ENCODE measurements at places on chromosomes 4 and X. TPM values are rescaled to one million over a fixed set of nuclear protein-coding genes. Genes with fewer than 3 reads are reported as not detected.
A peak's percentile ranks its signal among the peaks of the same experiment; 100 is the strongest.

The RS1 gene
- total RNA-seq, result not detected

DNA sequence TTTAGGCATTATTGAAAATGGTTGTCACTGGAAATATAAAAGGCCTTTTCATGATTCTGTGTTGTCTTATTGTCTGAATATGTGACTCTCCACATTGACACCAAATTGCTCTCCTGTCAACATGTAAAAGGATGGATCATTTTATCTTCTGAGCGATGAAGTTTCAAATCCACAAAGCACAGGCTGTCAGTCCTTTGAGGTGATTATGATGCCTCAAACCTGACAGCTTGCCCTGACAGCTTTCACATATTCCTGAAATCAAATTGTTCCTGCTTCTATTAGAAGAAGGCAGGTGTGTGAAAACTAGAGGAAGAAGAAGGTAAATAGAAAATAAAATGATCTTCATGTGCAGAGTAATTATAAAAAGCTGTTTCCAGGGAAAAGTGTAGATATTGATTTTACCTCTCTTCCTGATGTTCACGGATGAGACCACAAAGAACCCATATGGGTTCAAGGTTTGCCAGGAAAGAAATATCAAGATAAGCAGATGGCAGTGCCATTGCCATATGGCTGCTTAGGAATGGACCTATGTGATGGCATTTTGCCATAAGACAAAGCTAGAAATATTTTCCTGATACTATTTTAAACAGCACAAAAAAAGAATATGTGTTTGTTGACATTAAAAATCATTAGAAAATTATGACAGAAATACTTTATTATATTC lies 1006.3 kb upstream of the AGA start:
- no peak for DNase-seq

- no peak for DNase-seq
Measured at GRCh38 chr4:141659539-141659938, 23.2 kb downstream of the IL15 start.

DNA sequence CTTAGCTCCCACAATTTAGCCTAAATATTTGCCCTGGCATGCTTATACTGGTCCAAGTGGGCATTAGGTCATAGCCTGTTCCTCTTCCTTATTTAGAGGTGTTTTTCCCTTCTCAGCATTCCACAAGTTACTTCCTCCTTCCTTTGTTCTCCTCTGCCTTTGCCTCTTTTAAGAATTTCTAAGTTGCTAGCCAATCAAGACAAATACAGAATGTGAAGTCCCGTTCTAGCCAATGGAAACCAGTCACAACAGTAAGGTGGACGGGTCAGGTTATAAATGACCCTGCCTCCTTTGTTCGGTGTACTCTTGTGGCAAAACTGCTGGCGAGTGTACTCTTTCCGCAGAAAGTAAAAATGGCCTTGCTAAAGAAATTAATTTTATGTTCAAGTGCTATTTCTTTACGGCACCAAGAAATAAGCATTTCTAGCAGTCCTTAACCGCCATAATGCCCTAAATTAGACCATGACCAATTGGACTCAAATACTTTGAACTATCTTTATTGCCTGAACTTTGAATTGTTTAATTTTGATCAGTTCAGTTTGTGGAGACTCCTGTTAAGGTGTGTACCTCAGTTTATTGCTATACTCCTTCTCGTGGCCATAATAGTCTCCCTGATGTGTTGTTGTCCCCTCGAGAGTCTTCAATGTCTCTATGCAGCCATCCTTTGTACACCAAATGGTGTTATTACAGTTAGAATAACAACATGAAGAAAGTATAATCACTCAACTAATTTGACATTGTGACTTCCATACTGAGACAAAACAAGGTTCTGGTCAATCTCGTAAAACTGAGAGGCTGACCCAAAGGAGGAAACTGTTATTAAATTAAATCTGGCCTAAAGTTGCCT lies 1.6 kb upstream of the HADH start:
- no peak for DNase-seq

DNA sequence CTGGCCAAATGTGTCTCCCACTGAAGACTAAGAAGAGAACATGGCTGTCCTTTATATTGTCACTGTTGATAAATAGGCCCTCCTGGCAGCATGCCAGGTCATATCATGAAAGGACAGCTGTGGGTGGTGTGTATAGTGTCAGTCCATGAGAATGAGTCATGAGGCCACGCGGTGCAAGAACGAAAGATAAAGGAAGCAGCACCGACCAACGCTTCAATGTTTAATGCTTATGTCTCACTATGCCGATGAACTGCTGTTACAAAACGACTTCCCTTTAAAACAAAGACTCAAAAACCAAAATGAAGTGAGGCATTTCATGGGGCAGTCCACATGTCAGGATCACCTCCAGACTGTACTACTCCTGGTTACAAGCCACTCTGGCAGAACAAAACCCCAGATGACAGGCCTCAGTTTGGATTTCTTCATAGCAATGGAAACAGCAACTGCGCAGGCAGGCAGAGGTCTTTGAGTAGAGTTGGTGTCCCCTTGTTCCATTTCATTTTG lies 5.2 kb upstream of the TCEANC start:
- DNase-seq, result peak; percentile 55

GRCh38 chr4:157048248-157048647 lies 27.7 kb upstream of the GLRB start:
- DNase-seq, result no peak

- no peak for DNase-seq
Measured at GRCh38 chr4:34676400-34676799, 1567.9 kb downstream of the ARAP2 start.

The GRK4 gene
- total RNA-seq, result 2.8 TPM

- no peak for DNase-seq
Measured at GRCh38 chrX:103503163-103503852, 16.0 kb downstream of the RAB40A start.

- DNase-seq, result no peak
Measured at GRCh38 chr4:93749292-93749761, 79.2 kb upstream of the ATOH1 start.

- no peak for DNase-seq
Measured at GRCh38 chr4:1043651-1044468, 32.4 kb downstream of the FGFRL1 start.

- peak; percentile 23 for DNase-seq
Measured at GRCh38 chrX:30888526-30889146, 418 bp downstream of the TAB3 start.

The MAGEA2 gene
- total RNA-seq, result not detected

GRCh38 chr4:86853209-86853608 lies 4.0 kb upstream of the SLC10A6 start:
- no peak for DNase-seq

The SUPT20HL1 gene
- not detected for total RNA-seq

DNA sequence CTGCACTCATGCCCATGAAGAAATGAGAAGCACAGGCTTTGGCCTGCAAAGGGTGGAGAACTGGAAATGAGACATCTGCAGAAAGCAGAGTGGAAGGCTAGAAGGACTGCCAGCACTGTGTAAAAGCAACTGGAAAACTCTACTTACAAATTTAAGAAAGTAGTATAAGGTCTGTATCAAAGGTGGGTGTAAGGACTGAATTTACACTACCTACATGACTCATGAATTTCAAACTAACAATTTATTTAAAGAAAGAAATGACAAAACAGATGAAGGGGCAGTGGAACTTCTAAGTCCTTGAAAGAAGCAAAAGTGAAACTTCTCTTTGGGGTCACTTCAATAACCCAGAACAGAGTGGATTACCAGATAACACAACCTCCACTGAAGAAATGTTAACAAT lies 71.2 kb downstream of the SLC10A7 start:
- no peak for DNase-seq

DNA sequence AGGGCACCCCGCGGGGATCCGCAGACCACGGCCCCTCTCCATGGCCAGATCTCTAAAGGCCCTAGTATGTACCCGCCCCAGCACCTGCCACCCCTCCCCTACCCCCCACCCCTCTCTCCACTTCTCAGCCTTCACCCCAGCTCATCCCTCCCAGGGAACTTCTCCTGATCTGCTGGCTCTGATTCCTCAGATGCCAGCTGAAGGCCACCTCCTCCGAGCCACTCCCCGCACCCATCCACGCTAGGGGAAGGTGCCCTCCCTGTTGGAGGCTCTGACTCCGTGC lies 11.9 kb downstream of the PSAPL1 start:
- no peak for DNase-seq

DNA sequence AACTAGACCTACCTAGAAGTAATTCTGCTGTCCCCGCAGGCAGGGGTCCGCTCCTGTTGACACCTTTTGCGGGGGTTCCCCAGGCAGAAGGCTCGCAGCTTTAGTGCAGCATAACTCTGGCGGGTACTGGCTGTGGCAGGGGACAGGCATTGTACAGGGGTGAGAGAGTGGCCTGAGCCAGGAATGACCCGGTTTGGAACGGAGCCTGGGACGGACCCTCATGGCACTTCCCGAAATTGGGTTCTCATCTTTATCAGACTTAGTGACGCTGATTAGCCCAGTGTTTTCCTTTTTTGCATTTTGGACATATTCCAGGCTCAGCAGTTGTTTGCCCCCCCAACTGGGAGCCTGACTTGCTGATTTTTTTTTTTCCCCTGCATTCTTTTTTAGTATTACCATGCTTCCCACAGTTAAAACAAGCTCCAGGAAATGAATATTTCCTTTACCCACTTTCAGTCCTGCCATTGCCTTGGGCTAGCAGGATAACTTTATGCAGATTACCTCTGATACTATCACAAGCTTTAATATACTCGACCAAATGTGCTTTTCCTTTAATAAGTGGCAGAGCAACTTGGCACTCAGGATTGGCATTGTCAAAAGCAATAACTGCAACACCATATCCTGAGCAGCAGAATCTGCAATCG lies 55.8 kb upstream of the WDR1 start:
- DNase-seq, result no peak

DNA sequence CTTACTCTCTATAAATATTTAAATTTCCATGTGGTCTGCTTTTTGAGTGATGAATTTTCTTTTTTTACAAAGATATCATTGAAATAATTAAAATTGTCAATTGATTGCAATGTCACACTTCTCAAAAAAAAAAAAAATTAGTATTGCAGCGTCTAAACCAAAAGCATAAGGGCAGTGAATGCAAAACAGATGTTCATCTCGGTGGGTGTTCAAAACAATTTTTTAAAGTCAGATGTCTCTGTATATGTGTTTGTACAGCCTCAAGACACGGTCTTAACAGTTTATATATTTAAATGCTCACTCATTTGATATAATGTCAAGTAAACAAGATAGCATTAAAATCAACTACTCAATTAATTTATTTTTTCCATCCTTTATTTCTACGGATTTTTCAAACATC lies 52.3 kb downstream of the PALLD start:
- no peak for DNase-seq

DNA sequence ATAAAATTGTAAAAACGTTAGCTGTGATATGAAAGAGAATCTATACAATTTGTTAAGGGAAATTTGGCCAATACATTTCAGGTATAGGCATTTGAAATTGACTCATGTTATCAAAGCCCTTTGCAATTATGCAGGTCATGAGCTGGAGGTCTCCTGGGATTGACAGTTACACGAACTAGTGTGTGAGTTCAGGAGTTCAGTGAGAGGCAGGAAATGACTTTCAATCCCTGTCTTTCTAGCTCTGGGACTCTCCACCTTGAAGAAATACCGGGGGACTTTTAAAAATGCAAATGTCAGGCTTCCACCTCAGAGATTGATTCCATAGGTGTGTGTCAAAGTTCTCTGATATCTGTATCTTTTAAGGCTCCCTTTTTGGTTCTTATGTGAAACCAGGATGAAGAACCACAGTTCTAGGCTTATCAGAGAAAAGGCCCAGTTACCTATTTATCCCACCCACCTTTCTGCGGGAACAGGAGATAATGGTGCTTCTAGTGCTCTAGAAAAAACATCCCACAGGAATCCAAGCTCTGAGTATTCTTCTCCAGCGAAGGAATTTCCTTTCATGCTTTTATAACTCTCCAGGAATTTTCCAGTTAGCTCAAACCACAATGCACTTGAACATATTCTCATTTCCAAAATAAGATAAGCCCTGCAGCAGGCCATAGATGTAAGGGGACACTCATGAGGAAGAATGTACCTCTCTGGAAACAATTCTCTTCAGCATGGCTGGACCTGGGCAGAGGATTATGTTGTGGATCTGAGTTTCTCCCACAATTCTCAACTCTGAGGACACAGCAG lies 501.0 kb downstream of the IDS start:
- DNase-seq, result no peak

Data from CD4-positive, CD25-positive, alpha-beta regulatory T cell (primary cell).